ENCODE measurements at places on chromosomes 7 and 10. TPM values are rescaled to one million over a fixed set of nuclear protein-coding genes. Genes with fewer than 3 reads are reported as not detected.

- no peak for DNase-seq
Observed at GRCh38 chr10:59857921-59858320, 48.4 kb downstream of the CCDC6 start.

DNA sequence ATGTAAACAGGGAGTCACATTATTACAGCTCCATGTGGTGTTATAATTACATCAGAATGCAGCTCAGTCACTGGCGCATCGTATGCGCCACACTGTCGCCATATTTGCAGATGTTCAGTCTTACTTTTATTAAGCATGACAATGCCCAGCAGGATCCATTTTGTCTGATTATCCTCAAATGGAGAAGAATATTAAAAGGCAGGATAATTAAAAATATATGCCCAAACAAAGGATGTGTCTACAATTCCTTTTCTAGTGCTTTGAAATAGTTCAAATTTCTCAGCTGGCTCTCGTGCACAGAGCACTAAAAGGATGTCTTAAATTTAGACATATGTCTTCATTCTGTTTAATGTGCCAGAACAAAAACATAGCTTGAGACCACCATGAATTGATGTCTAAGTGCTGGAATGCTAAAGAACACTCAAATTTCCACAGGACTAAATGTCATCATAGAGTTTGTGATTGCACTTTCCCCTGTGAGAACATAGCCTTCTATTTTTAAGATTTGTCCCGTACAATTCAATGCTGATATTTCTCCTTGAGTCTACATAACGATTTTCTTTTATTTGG is 168.0 kb downstream of the DKK1 start:
- DNase-seq = no peak

IFIT1B gene
- total RNA-seq = not detected

- DNase-seq = no peak
Observed at GRCh38 chr7:2299131-2299829, 15.0 kb downstream of the SNX8 start.

DNA sequence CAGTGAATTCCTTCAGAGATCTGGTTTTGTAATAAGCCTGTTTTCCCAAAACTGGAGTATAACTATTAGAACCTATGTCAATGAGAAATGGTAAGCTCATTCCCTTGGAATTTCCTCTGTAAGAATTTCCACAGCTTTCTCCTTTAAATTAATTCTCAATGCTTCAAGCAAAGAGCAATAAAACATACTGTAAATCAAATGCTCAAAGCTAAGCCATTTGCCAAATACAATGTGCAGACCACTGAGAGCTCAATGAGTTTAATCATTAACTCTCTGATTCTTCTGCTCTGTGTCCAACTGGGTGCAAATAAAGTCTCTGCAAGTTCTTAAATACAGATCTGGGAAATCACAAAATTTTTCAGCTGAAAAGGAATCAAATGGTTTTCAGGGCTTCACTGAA is 227.6 kb upstream of the IMMP2L start:
- no peak for DNase-seq

XPNPEP1 gene
- total RNA-seq = 71.3 TPM

EEPD1 gene
- 5.0 TPM for total RNA-seq

GRCh38 chr10:119896937-119897770 is 4.6 kb downstream of the SEC23IP start:
- DNase-seq = no peak

DNA sequence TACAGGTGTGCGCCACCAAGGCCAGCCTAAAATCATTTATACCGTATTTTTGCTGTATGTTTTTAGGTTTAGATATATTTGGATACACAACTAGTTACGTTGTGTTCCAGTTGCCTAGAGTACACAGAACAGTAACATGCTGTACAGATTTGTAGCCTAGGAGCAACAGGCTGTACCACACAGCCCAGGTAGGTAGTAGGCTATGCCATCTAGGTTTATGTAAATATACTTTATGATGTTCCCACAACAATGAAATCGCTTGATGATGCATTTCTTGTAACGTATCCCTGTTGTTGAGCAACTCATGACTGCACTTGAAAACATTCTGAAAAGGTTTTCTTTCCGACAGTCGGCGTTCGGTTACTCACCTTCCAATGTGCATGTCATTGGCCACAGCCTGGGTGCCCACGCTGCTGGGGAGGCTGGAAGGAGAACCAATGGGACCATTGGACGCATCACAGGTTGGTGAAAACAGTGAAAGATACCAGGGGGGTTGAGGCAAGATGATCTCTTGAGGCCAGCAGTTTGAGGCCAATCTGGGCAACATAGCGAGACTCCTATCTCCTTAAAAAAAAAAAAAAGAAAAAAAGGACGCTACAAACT is 7.7 kb downstream of the PNLIP start:
- no peak for DNase-seq

- DNase-seq = no peak
Observed at GRCh38 chr7:10156972-10157371, 816.7 kb upstream of the PHF14 start.

SEC31B gene
- total RNA-seq = 6.6 TPM

GRCh38 chr10:126387931-126388911 is at the start of gene ADAM12:
TSS of gene ADAM12 (minus strand) at chr10:126388477. CDS start at chr10:126388145, 332 bp downstream.
- peak; percentile 46 for DNase-seq

GRCh38 chr10:118139321-118139720 is 92.6 kb upstream of the RAB11FIP2 start:
- no peak for DNase-seq

NEBL gene
- 20.4 TPM for total RNA-seq

DNA sequence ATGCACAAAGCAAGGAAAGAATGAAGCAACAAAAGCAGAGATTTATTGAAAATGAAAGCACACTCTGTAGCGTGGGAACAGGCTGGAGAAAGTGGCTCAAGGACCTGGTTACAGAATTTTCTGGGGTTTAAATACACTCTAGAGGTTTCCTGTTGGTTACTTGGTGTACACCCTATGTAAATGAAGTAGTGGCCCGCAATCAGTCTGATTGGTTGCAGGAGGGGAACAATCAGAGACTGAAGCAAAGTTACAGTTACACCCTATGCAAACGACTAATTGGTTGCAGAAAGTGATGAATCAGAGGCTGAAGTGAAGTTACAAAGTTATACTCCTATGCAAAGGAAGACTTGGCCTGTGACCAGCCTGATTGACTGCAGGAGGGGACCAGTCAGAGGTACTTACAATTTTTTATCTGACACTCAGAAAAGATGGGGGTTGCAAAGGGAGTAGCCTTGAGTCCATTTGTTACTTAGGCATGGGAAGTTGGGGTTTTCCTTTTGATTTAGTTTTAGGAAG is 3.6 kb upstream of the MTPN start:
- DNase-seq = no peak

- DNase-seq = no peak
Observed at GRCh38 chr10:44466236-44466635, 81.3 kb upstream of the CXCL12 start.

DNA sequence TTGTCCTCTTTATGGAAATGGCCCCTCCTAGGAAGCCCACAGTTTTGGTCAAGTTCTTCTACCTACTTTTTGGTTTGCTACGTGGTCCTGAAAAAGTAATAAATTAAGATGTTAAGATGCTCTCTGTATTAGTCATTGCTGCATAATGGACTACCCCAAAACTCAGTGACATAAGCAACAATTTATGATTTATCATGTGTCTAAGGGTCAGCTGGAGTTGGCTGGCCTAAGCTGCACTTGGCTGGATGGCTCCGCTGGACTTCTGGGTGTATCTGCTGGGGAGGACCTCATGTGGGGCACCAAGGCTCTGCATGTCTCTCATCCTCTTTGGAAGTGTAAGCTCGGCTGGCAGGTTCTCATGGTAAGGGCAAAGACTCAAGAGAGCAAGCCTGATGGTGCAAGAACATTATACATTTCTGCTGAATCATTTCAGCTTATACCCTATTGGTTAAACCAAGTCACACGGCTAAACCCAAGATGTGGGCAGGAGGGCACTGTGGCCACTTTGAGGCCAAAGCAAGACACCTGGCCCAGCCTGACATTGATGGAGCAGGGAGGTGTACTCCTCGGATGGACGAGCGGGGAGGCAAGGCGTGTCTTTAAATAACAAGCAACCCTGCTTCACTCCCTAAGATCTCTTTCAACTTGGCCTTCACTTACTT is 47.7 kb downstream of the TBXAS1 start:
- DNase-seq = no peak

CSTF2T gene
- 42.1 TPM for total RNA-seq

INTS1 gene
- total RNA-seq = 135 TPM

DNA sequence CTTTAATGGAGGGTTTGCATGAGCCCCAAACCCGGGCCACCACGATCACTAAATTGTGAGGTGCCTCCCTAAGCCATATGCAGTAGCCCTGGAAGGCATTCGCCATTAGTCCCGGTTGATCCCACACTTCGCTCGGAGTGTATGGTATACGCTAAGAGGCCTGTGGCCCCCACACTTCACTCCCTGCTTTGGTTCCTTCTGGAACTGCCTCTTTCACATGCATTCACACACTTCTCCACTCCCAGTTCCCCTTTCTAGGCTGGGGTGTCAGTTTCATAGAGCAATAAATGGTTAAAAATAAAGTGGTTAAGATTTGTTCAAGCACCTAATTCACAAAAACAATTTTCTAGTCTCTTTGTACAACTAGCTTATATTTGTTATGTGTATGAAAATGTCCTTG is 212.1 kb upstream of the KCND2 start:
- DNase-seq = no peak

- DNase-seq = no peak
Observed at GRCh38 chr7:36658335-36659171, 65.7 kb downstream of the AOAH start.

- DNase-seq = peak; percentile 10
Observed at GRCh38 chr7:155878250-155878649, 66.0 kb upstream of the SHH start.

TMEM225B gene
- not detected for total RNA-seq

DNA sequence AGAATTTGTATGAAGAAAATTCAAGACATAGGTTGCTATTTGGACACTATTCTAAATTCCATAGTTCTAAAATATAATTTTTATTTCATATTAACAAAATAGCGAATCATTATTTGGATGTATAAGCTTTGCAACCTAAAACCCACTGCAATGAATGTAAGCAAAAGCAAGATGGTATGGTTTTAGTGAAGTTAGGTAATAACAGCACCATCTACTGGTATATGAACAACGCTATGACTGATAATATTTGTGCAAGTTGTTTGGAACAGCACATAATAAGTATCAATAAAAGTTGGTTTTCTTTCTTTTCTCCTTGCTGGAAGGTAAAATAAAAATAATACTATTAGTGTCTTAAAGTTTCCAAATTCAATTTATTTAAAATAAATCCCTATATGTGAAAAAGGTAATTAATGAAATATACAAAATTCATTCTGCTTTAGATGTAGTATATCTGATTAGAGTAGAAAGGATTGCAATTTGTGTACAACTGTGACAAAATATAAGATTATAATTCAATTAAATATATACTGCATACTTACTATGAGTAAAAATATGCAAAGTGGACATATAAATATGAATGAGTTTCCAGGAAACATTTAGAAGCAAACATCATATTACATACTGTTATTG is 79.0 kb upstream of the LSM8 start:
- no peak for DNase-seq

MYH16 gene
- not detected for total RNA-seq

- no peak for DNase-seq
Observed at GRCh38 chr7:128004623-128005022, 26.6 kb downstream of the LRRC4 start.

DNA sequence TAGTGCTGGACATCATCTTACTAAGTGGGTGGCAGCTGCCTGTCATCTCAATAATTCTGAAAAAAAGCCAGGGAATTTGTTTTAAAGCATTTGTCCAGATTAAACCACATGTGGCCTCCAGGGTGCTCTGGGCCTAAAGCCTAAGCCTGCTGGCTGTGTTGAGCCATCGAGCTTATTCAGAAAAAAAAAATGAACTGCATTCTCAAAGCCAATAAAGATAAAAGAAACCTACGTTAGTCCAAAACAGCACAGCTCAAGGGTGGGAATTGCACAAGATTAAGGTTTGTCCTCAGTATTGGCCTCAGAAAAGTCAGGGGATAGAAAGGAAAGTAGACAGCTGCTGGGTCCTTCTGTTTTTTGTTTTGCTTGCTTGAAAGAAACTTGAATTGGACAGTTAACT is 22.6 kb upstream of the PRTFDC1 start:
- no peak for DNase-seq

GRCh38 chr10:30437031-30437841 is 3.3 kb downstream of the MAP3K8 start:
- no peak for DNase-seq

DNA sequence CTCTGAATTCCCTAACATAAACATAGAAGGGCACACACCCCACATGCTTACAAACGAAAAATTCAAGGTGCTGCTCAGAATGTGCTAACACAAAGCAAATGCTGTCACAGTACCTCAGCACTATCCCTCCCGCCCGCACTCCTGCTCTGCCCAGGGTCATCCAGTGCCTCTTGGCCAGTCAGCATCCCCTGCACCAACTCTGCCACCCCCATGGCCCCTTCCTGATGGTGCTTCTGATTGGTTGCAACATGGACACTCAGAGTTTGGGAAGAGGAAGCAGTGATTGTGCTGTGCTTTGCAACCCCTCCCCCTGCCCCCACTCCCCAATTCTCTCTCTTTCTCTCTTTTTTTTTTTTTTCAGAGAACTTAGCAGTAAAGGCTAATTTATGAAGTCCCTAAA is 13.8 kb upstream of the LEP start:
- DNase-seq = no peak

- no peak for DNase-seq
Observed at GRCh38 chr10:127151981-127152699, 44.3 kb downstream of the INSYN2A start.

- no peak for DNase-seq
Observed at GRCh38 chr10:97805949-97806348, 34.1 kb upstream of the SFRP5 start.

HOXA9 gene
- not detected for total RNA-seq

GCK gene
- total RNA-seq = 0.90 TPM

GRCh38 chr10:31623466-31623865 is 304.4 kb downstream of the ZEB1 start:
- no peak for DNase-seq

SLC13A1 gene
- total RNA-seq = not detected

DNA sequence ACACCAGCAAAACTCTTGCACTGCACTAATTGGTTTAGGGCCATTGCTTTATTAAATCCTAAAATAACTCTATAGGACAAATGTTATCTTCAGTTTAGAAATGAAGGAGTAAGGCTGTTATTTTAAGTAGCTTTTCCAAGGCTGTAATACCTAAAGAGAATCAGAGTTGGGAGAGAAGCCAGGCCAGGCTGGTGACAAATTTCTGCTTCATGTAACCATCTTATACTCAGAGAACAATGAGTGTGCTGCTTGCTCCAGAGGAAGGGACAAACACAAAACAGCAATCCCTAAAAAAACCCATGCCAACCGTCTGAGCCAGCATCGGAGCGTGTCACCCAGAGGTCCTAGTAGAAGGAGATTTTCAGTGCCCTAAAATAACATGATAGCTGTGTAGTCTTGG is 49.7 kb upstream of the TARP start:
- DNase-seq = no peak

CAMK1D gene
- total RNA-seq = 5.6 TPM

GRM3 gene
- total RNA-seq = 0.15 TPM

- DNase-seq = no peak
Observed at GRCh38 chr10:79358811-79359210, 11.5 kb downstream of the PPIF start.

GRCh38 chr10:127374901-127375300 is 174.2 kb upstream of the NPS start:
- no peak for DNase-seq

- no peak for DNase-seq
Observed at GRCh38 chr7:124275411-124275810, 242.5 kb upstream of the TMEM229A start.

Data from H9 (cell line).